ENCODE measurements at places on chromosomes 5 and 9.

DNA sequence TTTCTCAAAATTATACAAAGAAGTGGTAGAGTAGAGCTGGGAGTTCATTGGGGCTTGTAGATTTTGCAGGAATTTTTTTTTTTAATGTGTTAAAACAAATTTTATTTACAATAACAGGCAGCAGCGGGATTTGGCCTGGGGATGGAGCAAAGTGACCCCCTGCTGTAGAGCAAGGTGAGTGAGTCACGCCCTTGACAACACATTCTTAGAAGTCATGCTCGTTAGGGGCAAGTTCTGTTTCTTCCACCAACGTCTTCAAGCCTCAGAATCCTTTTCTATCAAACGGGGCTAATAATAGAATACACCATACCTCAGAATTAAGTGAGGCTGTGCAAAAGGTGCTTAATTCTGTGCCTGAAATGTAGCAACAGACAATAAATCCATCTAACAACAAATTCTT, 1.1 kb upstream of the ANKDD1B start:
- DNase-seq, result no peak

DNA sequence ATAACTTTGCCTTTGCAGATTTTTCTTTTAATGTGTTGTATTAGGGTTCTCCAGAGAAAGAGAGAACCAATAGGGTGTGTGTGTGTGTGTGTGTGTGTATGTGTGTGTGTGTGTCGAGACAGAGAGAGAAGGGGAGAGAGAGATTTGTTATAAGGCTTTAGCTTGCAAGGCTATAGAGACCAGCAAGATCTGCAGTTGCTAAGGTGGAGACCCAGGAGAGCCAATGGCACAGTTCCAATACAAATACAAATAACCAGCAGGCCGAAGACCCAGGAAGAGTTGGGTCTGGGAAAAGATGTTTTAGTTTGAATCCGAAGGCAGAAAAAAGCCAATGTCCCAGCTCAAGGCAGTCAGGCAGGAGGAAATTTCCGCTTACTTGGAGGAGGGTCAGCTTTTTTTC, 23.0 kb downstream of the TMOD1 start:
- no peak for DNase-seq

DNA sequence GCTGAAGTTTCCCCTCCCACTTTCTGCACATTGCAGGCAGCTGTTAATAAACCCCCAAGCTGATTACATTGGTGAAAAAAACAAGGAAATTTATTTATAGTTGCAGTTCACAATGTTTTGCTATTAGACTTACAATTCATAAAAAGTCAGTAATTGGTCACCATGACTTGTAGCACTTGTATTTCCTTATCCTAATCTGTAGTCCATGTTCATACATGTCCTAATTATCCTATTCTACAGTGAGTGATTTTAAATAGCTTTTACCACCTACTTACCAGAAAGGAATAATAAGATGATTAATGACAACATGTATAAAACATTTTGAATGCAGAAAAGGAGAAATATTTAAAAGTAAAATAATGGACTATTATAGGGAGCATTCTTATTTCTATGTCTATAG, 760.0 kb upstream of the RIOK2 start:
- DNase-seq, result no peak

- DNase-seq, result no peak
These were observed 27.0 kb downstream of the RAPGEF6 start for GRCh38 chr5:131607903-131608540.

DNA sequence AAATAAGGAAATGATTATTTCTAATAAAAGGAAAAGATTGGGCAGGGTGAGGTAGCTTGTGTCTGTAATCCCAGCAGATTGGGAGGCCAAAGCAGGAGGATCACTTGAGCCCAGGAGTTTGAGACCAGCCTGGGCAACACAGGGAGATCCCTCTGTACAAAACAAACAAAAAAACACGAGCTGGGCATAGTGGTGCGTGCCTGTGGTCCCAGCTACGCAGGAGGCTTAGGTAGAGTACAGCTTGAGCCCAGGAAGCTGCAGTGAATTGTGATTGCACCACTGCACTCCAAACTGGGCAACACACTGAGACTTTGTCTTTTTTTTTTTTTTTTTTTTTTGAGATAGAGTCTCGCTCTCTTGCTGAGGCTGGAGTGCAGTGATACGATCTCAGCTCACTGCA, 18.8 kb downstream of the GDA start:
- DNase-seq, result no peak

DNA sequence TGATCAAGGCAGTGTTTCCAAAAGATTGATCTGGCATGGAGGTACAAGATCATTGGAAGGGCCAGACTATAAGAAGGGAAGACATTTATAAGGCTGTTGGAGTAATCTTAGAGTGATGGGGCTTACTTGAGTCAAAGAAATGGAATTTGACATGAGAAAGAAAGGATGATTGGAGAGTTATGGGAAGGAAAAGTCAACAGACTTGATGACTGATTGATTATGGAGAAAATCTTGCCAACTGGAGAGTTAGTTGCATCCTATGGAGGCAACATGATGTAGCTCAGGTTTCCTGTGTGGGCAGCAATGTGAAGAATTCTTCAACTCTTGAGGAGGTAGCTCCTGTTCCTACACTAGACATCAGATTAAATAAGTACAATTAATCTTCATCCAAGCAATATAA, 10.9 kb upstream of the MAST4 start:
- DNase-seq, result no peak

DNA sequence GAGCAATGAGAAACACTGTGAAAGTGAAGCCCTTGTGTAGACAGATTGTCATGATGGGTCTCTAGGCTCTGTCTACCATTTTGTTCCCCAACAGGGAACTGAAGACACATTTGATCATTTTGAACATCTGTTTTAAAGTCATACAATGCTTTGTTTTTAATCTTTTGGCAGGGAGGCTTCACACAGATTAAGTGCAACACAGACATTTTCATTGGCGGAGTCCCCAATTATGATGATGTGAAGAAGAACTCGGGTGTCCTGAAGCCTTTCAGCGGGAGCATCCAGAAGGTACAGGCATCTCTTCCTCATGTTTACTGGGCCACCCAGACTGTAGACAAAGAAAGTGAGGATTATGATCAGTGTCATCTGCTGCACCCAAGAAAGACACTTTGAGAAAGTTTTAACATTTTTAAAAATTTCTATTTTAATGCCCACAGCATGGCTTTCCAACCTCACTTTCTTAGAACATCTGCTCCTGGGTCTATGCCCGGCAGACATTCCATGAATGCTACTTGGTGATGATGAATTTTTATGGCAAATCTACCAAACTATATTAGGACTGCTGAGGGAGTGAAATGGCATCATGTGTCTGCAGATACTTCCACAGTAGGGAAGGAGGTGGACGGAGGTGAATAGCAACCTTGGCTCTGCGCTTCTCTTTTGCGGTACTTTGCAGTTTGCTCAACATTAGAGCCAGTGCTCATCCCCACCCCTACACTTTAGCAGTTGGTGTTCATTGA, 121.3 kb downstream of the LIFR start:
- no peak for DNase-seq

- no peak for DNase-seq
These were observed 145.4 kb upstream of the GRAMD2B start for GRCh38 chr5:126277762-126278161.

DNA sequence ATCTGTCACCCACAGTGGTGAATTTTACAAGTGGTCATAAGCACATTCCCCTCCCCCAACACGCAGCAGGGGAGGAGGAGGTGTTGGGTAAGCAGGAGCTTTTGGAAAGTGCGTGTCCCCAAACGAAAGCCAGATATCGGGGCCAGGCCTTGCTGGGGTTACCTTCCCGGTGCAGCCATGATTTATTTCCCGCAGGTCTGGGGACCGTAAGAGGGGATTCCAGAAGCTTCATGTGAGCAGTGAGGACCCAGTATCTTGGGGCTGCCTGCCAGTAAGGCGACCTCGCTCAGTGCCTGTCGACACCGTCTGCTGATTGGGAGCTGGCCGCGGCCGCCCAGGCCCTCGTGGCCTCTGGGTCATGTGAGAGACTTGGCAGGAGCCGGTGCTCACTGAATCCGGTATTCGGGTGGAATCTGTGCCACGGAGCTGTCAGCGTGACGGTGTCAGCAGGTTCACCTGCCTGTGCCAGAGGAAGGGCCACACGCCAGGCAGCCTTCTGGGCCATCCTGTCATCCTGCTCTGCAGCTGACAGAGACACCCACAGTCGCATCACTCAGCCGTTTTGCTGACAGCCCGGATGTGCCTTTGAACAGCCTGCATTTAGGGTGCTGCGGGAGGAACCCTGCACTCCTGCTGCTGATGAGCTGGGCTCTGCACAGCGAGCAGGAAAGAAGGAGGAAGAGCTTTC, 37.3 kb downstream of the SEC61B start:
- no peak for DNase-seq

DNA sequence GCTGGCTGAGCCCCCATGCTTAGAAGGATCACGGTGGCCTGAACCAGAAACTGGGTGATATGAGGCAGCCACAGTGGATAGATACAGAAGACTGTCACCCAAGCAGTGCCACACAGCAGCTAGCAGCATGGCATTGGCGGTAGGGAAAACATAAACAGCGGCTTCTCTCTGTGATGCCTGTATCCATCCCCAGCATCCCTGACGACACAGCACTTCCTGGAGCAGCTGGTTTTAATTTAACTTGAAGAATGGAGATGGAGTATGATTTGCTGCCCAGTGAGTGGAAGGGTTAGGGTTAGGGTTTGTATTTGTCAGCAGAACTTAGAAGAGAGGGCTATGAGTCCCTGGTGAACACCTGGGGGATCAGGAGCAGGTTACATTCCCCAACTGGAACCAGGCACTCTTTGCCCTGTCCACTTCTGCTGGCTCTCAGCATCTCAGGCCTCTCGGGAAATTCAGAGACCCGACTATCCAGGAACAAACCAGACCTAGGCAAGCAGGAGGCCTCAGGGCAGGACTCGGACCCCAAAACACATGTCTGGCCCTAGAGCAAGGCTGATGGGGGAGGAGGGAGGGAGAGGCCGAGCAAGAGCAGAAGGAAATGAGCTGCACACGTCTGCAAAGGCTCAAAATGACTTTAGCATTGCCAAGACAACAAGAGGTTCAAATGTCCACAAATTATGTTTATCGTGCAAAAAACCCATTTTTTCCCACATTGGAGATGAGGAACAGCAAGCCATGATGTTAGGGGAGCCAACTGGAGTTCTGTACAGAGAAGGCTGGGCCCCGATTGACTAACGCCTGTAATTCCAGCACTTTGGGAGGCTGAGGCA, 6.5 kb upstream of the GGTA1 start:
- no peak for DNase-seq

DNA sequence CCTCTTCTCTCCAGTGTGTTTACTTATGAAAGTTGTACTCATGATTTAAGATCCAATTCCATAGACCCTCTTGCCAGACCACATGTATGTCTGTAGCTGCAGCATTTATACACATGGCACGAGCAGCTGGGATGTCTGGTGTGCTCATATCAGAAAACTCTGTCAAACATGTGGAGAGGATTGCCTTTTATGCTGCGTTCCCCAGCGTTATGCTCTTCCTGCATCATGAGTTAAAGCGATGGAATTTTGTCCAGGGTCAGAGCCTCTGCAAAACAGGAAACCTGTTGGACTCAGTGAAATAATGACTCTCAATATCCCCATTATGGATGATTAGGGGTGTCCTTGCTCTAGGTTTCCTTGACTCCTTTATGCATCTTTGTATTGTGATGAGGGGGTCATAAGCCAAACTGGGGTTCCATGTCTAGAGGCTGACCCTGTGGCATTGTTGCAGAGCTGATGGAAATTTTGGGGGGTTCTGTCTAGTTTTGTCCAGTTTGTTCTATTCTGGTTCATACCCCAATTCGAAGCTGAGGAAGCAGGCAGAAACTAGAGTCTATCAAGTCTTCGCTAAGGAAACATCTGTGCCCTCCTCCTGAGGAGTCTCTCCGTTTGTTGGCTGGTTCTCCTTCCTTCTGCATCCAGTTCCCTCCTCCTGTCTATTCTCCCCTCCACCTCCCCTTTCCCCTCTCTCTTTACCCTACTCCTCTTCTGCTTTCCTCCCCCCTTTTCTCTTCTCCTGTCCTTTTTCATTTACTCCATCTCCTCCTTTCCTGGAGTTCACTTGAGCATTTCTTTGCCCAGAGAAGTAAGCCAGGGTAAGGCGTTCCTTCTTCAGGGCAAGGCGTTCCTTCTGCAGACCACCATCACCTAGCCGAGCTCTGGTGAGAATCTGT, 252.8 kb downstream of the MAST4 start:
- no peak for DNase-seq

GRCh38 chr5:157870837-157871834, 12.2 kb upstream of the CLINT1 start:
- no peak for DNase-seq

DNA sequence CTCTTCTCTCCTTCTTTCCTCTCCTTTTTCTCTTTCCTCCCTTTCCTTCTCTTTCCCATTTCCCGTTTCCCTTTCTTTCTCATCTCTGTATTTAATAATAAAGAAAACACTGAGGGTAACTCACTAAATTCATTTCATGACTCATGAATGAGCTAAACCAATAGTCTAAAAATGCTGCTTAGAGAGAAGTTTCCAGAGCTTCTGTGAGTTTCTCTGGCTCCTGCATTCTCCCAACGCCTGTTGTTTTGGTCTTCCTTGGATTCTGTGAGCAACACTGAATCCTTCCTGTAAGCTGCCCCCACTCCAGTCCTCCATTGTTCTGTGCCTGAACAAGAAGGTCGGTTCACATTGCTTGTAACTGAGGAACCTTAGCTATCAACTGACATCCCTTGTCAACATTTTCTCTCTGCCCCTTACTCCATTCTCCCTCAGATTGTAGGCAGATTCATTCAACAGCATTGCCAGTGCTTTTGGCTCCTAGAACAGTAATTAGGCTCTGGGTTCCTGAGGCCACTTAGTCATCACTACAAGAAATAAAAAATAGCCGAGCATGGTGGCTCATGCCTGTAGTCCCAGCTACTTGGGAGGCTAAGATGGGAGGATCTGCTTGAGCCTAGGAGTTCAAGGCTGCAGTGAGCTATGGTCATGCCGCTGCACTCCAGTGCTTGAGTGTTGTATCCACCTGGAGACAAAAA, 237.7 kb upstream of the KLF4 start:
- DNase-seq, result no peak

- no peak for DNase-seq
These were observed 138.8 kb upstream of the NFIL3 start for GRCh38 chr9:91562416-91562815.

DNA sequence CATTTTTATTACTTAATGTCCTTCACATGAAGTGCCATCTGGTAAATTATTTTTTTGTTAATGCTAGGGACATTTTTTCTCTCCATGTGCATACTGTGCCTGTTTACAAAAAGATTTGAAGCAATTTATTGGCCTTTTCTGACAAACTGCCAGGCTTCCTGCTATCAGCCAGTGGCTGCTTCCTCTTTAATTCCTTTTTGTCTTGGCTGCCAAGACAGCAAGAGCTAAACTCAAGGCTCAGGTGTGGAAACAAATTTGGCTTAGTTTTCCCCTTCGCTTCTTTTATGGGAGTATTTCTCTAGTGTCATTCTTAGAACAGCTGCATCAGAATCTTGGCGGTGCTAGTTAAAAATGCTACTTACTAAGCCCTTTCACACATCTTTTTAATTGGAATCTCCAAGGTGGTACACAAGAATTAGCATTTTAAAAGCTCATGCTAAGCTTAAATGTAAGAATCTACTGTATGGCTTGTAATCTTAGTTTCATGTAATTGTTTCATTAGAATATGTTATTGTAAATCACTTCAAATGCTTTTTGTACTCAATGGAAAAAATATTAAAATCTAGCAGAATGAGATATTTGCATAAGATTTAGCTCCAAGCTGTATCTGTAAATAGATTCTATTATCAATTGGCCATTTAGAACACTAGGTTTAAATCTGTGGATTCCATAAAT, 134.2 kb upstream of the RASGRF2 start:
- DNase-seq, result no peak

- no peak for DNase-seq
These were observed 165.2 kb downstream of the ROR2 start for GRCh38 chr9:91784673-91785446.

Data from SW 1271 (cell line).